Cerebellar cortex (tissue), 1 donor: ENCODE measurements at places on chromosomes 12 and 14.

DNA sequence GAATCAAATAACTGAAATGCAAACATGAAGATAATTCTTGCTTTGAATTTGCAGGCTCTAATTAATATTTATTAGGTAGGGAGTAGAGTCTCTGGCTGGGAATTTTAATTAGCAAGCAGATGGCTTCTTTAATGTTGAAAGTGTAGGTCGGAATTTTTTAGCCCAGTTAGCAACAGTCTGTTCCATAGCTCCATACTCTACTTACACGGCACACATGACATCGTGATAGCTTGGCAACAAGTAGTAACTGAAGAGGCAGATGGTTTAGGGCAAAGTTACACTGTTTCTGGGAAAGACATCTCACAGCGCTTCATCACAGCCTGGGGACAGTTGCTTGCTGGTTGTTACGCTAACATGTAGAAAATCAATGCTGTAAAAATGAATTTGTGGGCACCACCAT lies 710.7 kb downstream of the GALC start:
- no peak for DNase-seq

GRCh38 chr12:106287364-106287763 lies 15.2 kb upstream of the TCP11L2 start:
- DNase-seq, result no peak

DNA sequence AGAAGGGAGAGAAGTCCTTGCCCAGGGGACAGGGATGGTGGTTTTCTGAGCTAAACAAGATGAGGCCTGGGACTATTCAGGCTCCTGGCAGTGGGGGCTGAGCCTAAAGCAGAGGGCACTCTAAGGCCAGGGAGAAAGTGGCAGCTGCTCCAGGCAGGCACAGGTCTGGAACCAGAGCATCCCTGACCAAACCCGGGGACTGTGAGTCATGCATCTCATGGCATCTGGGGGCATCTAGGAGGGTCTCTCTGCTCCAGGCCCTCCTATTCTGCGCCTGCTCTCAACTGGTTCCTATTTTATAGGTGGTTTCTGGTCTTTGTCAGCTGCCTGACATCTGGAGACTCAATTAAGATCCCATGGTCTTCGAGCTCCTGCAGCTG lies 11.6 kb downstream of the KRT7 start:
- DNase-seq, result no peak

DNA sequence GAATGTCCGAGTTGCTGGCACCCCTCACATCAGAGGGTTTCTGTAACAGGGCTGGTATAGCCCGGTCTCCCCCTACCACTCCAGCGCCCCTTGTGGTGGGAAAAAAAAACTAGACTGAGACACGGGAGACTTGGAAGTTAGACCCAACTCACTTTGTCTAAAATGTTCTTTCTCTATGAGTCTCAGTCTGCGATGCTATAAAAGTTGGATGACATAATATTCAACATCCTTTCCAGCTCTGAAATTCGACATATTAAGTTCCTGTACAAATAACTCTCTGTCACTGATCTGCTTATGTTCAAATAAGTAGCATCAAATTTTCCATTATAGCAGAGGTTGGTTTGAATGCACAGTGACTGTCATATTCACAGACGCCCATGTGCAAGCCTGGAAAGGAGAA lies 25.7 kb upstream of the TC2N start:
- DNase-seq, result no peak

GRCh38 chr12:127035011-127035879 lies 1231.7 kb upstream of the TMEM132C start:
- no peak for DNase-seq

- DNase-seq, result no peak
Observed at GRCh38 chr12:517538-517937, 57.8 kb downstream of the B4GALNT3 start.

DNA sequence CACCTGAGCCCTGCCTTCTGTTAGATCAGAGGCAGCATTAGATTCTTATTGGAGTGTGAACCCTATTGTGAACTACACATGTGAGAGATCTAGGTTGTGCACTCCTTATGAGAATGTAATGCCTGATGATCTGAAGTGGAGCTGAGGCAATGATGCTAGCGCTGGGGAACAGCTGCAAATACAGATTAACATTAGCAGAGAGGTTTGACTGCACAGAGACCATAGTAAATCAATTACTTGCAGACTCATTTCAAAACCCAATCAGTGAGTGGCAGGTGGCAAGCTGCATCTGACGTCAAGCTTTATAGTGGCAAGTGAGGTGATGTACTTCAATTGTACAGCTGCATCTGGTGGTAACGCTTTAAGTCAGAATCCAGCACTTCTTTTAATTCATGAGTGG lies 141.6 kb downstream of the GPHN start:
- DNase-seq, result no peak

GRCh38 chr14:31886156-31886835 lies 190.8 kb upstream of the ARHGAP5 start:
- DNase-seq, result no peak

- peak; percentile 98 for DNase-seq
Observed at GRCh38 chr14:73462048-73462715, 3.8 kb upstream of the NUMB start.

GRCh38 chr12:113428482-113428881 lies 6.3 kb downstream of the SDSL start:
- no peak for DNase-seq

DNA sequence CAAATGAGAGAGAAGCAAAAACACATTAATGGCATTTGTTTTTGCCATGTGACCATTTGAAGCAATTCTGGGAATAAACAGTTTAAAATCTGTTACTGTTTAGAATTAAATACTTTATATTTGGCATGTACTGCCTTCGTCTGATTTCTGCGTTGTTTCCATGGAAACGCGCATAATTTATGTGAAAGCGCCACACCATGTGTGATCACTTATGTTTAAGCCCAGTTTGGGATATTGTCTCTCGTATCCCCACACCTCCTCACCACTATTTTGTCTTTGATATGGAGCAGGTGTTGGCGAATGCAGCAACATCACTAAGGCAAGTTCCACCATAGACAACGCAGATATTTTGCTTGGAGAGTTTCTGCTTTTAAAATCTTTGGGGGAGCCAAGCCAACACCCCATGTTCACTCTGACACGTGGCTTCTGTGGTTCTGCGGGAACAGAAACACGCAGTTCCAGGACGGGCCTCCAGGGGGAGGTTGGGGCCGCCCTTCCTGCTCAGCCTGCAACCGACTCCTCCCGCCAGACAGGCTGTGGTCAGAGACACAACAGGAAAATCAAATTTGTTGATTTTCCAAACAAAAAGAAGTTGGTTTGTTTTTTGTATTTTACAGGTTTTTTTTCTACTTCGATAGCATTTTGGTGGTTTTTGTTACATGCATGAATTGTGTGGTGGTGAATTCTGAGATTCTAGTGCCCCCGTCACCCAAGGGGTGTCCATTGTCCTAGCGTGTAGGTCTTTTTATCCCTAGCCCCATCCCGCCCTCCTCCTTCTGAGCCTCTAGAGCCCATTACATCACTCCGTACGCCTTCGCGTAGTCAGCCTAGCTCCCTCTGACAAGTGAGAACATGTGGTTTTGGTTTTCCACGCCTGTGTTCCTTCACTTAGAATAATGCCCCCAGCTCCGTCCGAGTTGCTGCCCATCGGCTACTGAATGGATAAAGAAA lies 101.9 kb upstream of the SFSWAP start:
- peak; percentile 80 for DNase-seq

DNA sequence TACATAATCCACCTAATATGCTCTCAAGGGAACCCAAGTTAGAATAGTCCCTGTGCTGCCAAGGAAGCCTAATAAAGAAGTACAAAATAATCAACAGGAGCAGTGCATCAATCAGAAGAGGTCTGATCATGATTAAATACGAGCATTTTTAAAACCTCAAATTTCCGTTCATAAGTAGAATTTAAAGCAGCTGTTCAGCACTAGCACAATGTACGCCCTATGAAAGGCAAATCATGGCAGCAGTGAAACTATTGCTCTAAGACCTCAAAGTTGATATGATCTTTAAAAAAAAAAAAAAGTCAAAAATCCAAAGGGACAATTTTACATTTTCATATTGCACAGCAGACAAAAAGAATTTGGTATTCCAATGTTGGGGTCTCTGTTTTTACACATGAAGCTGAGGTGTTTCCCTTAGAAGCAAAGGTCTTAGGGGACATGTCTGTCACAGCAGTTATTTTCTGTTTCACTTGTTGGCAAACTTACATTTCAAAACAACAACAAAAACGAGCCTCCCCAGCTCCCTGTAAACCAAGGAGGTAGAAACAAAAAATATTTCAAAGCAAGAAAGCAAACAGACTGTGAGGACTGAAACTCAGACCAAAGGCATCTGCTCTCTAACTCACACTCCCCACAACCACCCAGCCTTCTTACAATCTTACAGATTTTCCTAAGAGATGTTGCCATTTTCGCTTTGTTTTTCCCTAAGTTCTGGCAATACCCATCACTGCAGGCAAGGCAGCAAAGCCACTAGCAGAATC lies 28.2 kb downstream of the SOX5 start:
- no peak for DNase-seq

DNA sequence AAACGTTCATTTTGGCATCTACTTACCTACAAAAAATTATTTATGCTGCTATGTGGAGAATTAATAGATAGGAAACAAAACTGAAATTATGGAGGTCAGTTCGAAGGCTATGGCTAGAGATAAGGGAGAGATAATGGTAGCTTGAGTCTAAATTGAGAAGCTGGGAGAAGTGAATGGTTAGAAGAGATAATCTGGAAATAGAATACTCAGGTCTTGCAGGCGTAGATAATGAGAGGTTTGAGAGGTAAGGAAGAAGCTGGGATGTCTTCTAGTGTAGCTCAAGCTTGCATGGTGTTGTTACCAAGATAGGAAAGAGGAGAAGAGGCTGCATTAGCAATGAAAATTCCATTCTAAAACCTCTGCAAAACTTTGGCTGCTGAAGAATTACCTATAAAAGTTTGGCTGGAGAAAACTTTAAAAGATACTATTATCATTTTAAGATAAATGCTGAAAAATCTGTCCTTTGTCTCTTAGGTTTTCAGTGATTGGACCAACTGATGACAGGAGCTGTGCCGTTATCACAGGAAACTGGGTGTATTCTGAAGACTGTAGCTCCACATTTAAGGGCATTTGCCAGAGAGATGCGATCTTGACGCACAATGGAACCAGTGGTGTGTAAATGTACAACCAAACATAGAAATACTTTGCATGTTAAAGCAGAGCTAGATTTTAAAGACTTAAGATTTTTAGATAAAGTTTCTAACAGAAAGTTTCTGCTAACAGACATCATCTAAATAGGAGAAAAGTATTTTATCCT lies 14.1 kb downstream of the KLRF2 start:
- DNase-seq, result no peak

DNA sequence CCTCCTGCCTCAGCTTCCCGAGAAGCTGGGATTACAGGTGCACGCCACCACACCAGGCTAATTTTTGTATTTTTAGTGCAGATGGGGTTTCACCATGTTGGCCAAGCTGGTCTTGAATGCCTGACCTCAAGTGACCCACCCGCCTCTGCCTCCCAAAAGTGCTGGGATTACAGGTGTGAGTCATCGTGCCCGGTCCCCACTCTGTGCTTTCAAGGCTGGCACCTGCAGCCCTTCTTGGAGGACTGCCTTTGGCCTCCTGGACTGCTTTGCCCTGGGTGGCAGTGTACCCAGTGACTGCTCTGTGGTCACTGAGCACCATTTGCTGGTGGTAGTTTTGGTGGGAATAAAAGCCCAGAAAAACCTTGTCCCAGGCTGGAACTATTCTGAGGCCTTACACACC lies 12.6 kb downstream of the DHRS1 start:
- no peak for DNase-seq

GRCh38 chr12:54949073-54949711 lies 35.4 kb downstream of the TESPA1 start:
- DNase-seq, result no peak

DNA sequence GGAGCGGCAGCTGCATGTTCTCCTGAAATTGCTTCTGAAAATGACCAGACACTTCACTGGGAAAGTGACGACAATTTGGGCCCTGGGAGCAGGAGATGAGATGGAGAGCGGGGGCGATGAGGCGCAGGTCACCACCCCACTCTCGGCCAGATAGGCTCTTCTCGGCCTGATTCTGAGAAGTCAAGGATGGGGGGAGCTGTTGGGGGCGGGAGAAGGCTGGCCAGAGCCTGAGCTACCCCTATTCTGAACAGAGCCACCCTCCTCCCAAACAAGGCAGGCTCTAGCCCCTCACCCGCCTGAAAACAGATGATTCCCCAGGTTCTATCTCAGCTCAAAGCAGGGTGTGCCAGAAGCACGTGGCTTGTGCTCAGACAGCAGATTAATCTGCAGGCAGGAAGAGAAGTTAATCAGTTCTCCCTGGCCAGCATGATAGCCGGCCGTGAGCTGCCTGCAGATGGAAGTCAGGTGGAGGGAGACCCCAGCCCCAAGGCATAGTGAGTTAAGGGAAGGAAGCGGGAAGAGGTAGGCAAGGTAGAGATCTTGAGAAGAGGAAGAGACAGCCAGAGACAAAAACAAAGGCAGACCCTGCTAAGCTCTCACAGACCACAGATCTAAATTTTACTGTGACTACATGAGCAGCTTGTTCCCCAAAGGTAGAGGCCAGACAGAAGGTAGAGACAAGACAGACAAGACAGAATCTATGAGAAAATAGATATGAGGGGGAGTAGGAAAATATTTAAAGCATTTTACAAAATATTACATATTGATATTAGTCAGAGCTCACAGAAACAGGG lies 10.9 kb upstream of the TAC3 start:
- DNase-seq, result no peak

DNA sequence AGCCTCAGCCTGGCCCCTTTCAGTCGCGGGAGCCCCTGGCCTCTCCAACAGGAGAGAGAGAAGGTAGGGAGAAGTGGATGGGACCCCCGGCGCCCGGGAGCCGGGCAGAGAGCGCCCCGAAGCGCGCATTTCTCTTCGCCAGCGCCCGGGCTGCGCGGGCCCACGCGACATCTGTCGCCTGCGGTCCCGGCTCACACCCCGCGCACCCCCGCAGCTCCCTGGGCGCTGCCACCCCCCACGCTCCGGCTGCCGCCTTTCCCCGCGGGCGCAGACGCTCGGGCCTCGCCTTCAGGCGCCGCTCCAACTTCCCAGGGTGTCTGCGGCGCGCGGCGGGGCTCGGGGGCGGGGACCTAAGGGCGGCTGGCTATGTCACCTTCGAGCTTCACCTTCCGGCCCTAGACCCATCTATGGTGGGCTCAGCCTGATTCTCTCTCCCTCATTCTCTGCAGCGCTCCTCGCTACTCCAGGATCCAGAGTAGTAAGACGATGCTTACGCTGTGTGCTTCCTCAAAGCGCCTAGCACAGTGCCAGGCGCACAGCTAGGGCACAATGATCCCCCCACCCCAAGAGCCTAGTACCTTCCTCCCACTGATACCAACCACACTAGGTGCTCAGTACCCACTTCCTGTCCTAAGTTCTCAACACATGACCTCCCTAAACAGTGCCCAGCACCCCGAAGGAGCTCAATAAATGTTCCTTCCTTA lies 1.6 kb downstream of the HRK start:
- DNase-seq, result no peak

- DNase-seq, result no peak
Observed at GRCh38 chr12:19872621-19873540, 433.6 kb downstream of the AEBP2 start.

DNA sequence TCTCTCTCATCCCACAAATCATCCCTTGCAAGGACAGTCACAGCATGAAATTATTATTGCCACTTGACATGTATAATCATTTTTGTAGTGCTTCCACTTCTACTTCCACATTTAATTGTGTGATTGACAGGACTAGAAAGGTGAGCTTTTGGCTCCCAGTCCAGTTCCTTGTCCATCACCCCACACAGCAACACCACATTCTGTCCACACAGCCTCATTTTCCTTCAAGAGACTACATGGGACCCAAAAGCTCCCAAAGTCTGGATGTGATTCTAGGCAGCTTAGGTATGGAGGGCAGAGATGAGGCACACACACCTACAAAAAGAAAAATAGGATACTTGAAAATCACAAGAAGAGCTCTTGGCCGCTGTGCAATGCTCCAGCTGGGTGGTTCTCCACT lies 366.3 kb downstream of the DPF3 start:
- DNase-seq, result no peak
